ENCODE measurements at places on chromosomes 3 and 15.

GRCh38 chr3:5757213-5757804, 569.8 kb downstream of the EDEM1 start:
- DNase-seq = no peak

DNA sequence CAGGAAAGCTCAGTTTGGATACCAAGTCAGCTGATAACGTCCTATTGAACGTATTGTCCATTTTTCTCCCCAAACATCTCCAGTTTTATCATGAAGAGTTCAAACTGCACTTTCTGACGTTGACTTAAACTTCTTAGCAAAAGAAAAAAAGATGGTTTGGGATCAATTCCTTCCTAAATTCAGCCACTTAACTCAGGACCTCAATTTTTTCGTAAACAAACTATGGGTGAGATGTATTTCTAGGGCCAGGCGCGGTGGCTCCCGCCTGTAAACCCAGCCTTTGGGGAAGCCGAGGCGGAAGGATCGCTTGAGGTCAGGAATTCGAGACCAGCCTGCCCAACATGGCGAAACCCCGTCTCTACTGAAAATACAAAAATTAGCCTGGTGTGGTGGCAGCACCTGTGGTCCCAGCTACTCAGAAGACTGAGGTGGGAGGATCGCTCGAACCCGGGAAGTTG, 464 bp upstream of the MRPS25 start:
- no peak for DNase-seq

GRCh38 chr3:122406198-122406597, 9.7 kb downstream of the WDR5B start:
- DNase-seq = no peak

- DNase-seq = no peak
These were observed 170.5 kb upstream of the PROK2 start for GRCh38 chr3:71955240-71956068.

DNA sequence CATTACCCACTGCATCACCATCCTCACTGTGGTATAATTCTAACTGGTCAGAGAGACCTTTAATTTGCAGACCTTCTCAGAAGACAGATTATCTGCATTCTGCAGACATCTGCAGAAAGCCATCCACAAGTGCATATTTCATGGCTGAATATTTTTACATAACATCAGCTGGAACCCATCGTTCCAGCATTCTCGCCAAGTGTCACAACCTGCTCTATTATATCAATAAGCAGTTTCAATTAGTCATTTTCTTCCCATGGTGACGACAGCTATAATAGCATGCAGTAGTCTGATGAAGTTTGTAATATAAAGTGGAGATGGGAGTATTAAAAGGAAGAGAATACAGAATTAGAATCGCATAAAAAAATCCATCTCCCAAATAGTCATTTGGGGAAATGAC, 334.7 kb downstream of the FHIT start:
- DNase-seq = no peak

GRCh38 chr3:135844386-135844785, 121.1 kb upstream of the PPP2R3A start:
- DNase-seq = no peak

GRCh38 chr3:15332405-15333098, at the start of gene SH3BP5:
SH3BP5 (minus strand) TSS chr3:15332586; CDS start chr3:15332408, 178 bp downstream.
- peak; percentile 69 for DNase-seq

GRCh38 chr3:99544786-99545281, 93.6 kb upstream of the COL8A1 start:
- no peak for DNase-seq

- no peak for DNase-seq
These were observed 855.9 kb downstream of the MCTP2 start for GRCh38 chr15:95087253-95087609.

DNA sequence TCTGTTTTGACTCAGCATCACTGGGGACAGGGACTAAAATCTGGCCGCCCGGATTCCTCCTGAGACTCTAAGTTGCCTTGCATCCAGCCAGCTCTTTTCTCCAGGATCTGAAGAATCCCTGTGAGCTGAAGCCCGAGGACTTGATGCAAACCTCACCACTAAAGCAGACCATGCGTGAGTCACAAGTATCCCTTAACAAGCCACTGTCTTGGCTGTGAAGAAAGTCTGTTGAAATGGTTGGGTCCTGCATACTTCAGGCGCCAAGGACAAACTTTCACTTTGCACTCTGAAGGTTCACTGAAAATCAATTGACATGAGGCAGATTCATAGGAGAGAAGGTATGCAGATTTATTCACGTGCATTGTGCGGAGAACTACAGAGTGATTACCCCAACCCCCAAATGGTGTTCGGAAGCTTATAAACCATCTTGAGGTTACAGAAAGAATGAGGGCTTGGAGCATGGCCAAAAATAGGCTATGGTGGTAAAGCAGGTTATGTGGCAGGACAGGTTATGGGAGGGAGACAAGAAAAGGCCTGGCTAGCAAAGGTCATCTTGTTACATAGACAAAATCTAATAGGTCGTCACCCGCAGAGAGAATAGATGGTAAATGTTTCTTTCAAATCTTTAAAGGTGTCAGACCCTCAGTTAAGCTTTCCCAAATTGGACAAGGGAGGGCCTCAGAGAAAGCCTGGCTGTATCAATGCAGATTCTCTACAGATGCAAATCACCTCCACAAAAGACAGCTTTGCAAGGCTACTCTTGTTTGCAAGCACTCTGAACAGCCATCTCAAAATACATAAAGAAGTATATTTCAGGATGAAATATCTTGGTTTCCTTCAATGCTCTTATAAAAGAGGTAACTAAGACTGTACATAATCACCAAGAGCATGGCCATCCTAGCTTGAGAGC, 126.3 kb upstream of the PLAAT1 start:
- no peak for DNase-seq

DNA sequence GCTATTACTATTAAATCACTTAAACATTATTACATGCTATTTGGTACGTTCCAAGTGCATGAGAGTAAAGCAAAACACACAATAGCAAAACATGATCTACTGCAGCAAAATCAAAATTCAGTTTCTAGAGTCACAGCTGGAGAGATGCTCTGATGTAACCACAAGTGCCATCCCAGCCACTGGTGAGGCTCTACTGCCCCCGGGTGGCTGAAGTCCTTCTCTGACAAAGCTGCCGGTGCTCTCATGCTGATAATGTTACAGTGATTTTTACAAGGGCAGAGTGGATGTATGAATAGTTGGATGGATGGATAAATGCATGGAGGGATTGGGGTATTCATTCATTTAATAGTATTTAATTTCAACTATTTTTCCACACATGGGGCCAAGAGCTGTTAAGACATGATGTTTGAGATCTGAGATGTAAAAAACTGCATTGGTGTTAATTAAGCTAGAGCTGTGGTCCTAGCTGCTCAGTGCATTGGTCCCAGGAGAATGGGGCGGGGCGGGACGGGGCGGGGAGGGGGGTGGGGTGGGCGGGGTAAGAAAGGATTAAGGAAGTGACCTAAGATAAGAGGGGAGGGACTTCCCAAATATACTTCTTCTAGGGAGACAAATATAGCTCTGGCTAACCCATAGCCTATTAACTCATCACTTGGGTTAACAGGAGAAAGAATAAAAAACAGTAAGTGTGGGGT, 5.3 kb upstream of the SPESP1 start:
- peak; percentile 54 for DNase-seq

- DNase-seq = no peak
These were observed 70.5 kb upstream of the HACD2 start for GRCh38 chr3:123655400-123655799.

DNA sequence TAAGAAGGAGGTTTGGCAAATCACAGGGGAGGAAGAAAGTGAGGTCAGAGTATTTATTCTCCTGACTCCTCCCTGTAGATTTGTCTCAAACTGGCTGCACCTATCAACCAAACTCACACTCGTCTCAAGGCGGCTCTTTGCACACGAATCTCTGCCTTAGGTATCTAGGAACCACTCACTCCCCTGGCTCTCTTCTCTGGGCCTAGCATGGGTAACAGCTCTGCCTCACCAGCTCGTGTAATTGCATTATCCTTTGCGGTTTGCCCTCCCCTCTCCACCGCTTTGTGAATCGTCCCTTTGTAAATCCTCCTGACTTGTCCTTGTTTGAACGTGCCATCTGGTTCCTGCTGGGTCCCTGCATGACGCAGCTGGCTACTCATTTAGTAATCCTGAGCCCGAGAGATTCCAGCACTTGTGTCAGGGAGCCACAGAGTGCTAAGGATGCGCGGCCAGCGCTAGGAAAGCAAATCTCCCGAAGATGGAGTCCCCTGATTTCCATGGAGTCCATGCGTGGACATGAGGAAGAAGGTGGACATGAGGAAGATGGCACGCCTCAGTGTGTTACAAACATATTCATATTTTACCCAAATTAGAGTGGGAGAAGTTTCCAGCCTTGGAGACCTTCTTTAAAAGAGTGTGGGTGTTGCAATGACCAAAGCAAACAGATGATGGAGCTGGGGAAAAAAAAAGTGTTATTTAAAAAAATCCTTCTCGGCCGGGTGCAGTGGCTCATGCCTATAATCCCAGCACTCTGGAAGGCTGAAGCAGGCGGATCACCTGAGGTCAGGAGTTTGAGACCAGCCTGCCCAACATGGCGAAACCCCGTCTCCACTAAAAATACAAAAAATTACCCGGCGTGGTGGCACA, 26.7 kb downstream of the NRROS start:
- DNase-seq = no peak

GRCh38 chr3:112637700-112638099, 3.2 kb downstream of the CCDC80 start:
- DNase-seq = no peak

DNA sequence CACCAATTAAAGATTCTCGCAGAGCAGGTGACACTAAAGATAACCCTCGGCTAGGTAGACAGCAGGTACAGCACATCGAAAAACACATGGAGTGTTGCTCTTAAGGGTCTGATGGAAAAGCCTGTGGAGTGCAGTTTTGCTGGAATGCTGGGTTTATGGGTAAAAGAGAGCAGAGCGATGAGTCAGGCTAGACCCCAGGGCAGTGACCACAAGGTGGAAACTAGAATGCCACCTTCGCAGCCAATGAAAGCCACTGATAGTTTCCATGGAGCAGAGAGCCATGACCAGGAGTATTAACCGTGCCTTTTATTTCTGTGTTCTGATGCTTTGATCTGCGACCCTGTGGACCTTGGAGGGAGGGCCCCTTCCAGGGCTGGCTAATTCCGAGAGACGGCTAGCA, 149.8 kb downstream of the GABRB3 start:
- no peak for DNase-seq

DNA sequence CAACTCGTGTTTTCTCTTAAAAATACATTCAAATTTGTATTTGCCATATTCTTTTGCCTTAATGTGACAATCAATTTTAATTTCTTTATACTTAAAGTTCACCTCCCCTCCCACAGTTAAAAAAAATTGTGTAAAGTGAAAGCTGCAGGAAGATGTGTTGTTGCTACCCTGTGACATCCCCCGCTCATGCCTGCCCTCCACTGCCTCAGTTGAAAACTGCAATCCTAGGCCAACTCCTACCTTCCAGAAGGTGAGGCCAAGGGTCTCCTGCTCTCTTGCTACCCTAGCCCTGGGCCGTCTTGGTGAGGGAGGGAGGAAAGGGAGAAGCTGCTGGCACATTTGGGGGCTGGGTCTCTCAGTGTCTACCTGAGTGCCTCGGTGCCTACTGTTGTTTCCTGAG, 57.0 kb upstream of the CMTM7 start:
- peak; percentile 38 for DNase-seq

- DNase-seq = no peak
These were observed 164.4 kb upstream of the TOPAZ1 start for GRCh38 chr3:44077267-44077666.

GRCh38 chr3:17195856-17196604, 311.3 kb downstream of the PLCL2 start:
- DNase-seq = no peak

GRCh38 chr15:93088981-93089726, at the start of gene RGMA:
RGMA (minus strand) TSS chr15:93089211; CDS start chr15:93088932, 279 bp downstream.
- DNase-seq = no peak

GRCh38 chr15:101000271-101000681, 81.1 kb downstream of the LRRK1 start:
- no peak for DNase-seq

DNA sequence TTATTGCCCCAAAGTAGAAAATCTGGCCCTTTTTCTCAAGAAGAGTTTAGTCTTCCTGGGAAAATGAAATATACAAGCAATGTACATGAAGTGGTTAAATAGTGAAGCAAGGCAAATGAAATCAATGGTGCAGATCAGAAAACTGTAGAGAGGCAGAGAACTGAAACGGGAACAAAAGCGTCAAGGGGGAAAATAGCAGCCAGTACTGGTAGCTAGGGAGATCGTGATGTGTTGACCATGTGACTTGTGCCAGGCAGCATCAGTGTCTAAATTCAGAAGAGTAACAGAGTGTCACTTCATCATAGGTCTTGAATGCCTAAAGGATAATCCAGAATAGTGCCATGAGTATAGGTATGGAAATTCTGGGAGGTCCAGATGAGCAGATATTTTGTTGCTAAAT, 163.1 kb downstream of the CHL1 start:
- DNase-seq = no peak

GRCh38 chr3:61980041-61980440, 393.3 kb downstream of the FEZF2 start:
- DNase-seq = no peak

DNA sequence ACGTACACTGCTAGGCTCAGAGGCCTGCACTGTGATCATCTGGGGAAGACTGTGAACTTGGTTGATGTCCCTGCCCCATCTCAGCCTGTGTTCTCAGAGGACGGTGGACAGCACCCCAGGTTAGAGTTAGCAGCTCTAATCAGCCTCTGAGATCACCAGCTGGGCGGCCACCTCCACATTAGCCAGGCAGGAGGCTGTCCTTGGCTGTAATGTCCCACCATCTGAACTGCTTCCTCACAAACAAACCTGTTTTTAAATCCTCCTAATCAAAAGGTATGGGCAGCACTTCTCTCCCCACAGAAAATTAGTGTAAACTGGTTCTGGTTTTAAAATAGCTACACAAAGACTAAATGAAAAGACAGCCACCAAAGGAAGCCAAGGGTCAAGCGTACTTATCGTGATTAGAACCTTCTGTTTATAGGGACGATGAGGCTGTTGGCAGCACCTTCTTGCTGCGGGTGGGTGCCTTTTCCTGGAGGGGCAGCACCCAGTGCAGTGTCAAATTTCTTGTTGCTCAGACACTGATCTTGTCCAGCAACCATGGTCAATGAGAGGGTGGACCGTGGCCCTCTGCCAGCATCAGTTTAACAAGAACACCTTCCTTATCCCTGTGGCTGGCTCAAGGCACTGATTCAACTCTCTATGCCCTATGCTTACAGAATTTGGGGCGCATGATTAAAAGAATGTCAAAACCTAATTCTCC, 24.6 kb downstream of the ACSBG1 start:
- no peak for DNase-seq

DNA sequence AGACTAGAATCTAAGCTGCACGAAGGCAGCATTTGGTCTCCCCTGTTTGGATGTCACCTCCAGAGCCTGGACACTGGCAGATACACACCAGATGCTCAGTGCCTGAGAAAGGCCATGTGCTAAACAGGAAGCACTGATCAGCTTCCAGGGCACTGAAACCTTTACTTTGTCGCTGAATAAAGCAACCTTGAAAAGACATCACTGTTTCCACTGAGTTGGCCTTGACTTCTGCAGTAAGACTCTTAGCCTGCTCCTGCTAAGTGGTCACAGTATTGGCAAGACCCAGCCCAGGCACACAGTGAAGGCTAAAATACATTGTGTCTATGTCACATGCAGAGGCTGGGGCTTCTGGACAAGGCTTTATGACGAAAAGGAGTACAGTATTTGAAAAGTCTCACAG, 104.3 kb upstream of the ICE2 start:
- no peak for DNase-seq

- DNase-seq = no peak
These were observed 139.6 kb downstream of the CMSS1 start for GRCh38 chr3:99957151-99957796.
